ENCODE measurements at places on chromosomes 3 and 15.

- no peak for DNase-seq
Measured at GRCh38 chr15:75830910-75831805, 12.1 kb upstream of the UBE2Q2 start.

- no peak for DNase-seq
Measured at GRCh38 chr15:97978401-97979139, 18.1 kb downstream of the ARRDC4 start.

DNA sequence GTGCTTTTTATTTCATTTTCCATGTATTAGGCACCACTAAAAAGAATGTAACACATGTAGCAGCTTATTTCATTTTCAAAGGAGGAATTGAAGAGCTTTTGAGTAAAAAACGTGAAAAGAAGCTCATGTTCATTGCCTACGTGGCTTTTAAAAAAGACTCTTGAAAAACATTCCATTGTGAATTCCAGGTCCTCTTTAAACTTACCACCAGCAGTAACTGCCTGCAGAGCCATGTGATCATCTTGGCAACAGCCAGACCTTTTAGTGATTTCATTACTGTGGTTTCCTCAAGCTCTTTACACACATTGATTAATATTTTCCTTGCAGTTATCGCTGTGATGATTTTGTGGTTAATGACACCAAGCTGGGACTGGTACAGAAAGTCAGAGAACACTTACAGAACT, 43.8 kb upstream of the FBXL22 start:
- DNase-seq, result no peak

DNA sequence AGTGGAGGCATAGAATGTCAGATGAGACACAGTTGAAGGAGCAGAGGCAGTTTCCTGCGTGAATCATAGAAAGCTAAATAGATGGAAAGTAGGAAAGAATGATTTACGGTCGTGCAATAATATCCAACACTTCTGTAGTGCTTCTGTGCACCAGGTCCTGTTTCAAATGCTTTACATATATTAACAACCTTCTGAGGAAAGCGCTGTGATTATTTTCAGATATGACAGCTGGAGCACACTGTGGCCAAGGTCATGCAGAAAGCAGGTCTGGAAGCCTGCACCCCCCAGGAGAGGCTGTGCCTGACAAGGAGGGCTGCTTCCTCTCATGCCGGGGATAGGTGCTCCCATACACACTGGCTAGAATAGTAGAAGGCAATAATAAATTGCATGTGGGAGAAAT, 104.5 kb downstream of the CHRNA7 start:
- DNase-seq, result no peak

- no peak for DNase-seq
Measured at GRCh38 chr3:78994174-78995027, 773.4 kb downstream of the ROBO1 start.

DNA sequence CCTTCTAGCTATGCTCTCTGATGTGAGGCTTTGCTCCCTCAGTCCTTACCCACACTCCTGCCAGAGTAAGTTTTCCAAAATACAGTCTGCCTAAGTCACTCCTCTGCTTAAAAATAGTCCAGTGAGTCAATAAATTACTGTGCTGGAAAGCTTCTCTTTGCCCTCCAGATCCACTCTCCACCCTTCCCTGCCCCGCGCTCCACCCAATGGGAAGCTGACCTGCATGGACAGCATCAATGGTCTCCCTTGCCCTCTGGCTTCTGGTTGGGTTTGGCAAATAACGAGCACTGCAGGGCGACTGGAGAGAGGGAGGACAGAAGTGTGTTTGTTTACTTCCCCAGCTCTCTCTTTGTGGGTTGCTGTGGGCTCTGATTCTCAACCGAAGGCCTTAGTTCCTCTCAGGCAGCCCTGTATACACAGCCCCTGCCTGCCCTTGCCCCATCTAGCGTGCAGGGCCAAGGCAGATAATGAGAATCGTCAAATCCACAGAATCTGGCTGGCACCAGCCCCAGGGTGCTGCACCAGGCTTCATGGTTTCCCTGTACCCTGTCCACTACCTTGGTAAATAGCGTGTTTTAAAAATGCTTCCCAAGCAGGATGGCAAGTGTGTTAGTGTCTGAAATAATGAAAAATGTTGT, 110.4 kb downstream of the ADAMTSL3 start:
- no peak for DNase-seq
